ENCODE measurements at places on chromosomes 1 and 21.

GRCh38 chr1:31910933-31911332 is 27.2 kb downstream of the PTP4A2 start:
- DNase-seq: peak; percentile 74

DNA sequence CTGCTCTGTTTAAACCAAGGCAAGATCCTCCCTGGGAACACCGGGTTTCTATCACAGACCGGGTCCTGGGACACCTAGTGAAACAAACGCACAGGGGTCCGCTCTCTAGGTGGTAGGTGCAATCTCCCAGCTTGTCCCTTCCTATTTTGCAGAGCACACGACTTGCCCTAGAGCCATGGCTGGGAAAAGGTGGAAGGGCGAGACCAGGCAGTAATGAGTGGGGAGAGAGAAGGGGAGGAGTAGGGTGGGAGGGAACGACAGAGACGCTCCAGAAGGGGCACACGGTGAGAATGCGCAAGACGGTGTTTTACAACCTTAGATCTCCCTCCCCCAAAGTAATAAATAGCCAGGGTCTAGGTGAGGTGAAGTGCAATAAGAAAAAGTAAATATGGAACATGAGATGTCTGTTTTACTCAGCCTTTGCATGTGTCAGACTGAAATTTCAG is 9.3 kb upstream of the ARHGAP29 start:
- DNase-seq: no peak

GRCh38 chr21:17602874-17603273 is 9.8 kb downstream of the BTG3 start:
- no peak for DNase-seq

- no peak for DNase-seq
Observed at GRCh38 chr1:3879099-3879498, 21.0 kb downstream of the C1orf174 start.

GRCh38 chr21:14771593-14771992 is 225.5 kb upstream of the SAMSN1 start:
- no peak for DNase-seq

Measured in suppressor macrophage (primary cell).